Stimulated activated CD8-positive, alpha-beta memory T cell treated with anti-CD3 and anti-CD28 coated beads, Interleukin-15, amount 100 ng/mL, for 48 hours (primary cell): ENCODE measurements at places on chromosomes 3 and 15.

DNA sequence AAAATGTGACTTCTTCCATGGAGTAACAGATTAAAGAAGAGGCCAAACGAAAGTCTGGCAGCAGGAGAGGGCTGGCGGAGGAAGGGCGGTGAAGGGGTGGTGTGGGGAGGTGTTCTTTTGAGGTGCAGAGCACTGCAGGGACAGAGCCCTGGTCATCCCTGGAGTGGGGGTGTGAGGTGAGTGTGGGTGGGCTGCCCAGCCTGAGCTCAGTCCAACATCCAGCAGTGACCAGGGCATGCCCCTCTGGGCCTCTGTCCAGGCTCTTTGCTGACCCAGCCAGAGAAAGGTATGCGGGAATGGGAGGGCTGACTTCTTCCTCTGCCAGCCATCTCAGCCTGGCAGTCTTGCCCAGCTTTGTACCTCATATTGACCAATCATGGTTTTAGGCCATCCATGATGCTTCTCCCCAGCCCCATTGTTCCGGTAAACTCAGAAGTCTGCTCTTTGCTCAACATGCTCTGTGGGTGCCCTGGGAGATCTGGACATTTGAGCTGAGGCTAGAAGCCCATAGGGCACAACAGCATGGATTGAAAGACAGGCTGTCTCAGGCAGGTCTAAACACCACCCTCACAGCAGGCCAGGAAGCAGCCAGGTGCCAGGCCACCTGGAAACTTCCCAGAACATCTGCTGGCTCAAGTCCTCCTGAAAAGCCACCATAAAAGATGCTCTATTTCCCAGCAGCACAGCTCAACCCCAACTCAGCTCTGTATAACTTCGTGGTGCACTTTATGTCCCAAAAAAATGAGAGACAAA, 25.9 kb upstream of the CXCR6 start:
- DNase-seq: no peak

DNA sequence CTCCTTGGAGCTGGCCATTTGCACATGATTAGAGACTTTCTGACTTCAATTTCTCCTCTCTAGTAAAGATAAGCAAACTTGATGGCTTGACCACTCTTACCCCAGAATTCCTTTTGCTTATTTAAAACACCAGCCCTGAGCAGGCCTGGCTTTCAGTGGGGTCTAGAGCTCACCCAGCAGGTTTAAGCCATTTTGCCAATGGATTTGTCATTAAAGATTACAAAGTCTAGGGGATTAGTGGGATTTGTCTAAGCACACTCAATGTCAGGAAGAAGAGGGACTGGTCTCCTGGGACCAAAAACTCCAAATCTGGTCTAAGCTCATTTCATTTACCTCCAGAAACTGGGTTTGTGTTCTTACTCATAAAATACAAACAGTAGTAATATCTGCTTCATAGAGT, 57.3 kb upstream of the SNTN start:
- DNase-seq: no peak

DNA sequence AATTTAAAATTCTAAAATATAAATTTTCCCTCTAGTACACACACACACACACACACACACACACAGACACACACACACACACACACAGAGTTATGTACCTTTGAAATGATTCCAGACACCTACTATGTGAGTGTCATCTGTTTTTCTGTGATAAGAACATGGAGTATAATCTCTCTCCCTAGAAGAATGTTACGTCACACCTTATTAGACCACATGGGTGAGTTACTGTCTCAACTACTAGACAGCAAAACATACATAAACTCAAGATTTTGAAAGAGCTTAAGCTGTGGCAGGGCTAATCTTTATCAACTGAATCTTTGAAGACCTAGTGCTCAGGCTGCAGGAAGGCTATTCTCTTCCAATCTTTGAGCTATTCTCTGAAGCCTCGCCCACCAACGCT, 385.9 kb upstream of the BCHE start:
- DNase-seq: no peak

DNA sequence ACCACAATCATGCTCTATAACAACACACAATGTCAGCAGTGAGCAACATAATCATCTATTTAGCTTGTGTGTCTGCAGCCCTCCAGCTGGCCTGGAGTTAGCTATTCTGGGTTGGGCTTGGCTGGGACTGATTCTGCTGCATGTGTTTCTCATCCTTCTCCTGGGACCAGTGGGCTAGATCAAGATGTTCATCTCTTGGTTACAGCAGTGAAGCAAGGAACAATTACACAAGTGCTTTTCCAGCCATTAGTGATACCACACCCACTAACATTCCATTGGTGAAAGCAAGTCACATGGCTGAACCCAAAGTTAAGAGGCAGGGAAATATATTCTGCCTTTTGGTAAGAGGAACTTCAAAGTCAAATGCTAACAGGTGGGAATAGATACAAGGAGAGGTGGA, 14.6 kb downstream of the NUDT16 start:
- DNase-seq: no peak

- DNase-seq: no peak
Measured at GRCh38 chr3:44506961-44507360, 29.5 kb upstream of the ZNF445 start.

- DNase-seq: no peak
Measured at GRCh38 chr3:3927198-3927597, 128.0 kb downstream of the LRRN1 start.

GRCh38 chr3:52469001-52469400, 13.6 kb downstream of the NISCH start:
- DNase-seq: no peak

DNA sequence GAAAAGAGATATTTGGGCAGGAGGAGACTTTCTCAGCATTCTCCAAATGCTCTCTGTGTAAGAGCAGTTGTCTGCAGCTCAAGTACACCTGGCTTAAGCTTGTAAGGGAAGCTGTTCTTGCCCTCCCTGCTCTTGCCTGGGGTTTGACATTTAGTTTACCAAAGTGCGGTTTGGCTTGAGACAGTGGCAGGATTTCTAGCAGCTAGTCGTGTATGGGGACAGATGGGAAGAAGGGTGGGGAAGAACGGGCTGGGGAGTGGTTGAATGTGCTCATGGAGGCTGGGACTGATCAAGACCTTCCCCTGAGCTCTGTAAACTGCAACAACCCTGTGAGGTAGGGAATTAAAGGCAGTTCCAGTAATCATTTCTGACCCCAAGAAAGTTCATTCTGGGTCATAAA, 39.8 kb downstream of the SQOR start:
- no peak for DNase-seq

DNA sequence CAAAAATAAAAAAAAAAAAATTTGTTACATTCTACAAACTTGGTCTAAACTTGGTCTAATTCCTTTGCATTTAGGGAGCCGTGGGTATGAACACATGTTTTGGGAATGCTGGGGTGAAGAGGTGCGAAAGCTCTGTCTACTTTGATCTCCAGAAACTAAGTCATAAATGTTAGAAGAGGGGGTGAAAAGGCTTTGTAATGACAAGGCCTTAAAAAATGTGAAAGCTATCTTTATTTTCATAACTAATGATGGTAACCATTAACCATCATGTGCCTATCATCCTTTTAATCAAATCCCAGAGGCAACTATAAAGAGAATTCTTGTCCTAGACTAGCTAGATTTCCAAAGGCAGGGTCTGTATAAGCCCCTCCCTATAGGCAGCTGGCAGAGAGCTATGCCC, 60.9 kb downstream of the PRICKLE2 start:
- DNase-seq: no peak

DNA sequence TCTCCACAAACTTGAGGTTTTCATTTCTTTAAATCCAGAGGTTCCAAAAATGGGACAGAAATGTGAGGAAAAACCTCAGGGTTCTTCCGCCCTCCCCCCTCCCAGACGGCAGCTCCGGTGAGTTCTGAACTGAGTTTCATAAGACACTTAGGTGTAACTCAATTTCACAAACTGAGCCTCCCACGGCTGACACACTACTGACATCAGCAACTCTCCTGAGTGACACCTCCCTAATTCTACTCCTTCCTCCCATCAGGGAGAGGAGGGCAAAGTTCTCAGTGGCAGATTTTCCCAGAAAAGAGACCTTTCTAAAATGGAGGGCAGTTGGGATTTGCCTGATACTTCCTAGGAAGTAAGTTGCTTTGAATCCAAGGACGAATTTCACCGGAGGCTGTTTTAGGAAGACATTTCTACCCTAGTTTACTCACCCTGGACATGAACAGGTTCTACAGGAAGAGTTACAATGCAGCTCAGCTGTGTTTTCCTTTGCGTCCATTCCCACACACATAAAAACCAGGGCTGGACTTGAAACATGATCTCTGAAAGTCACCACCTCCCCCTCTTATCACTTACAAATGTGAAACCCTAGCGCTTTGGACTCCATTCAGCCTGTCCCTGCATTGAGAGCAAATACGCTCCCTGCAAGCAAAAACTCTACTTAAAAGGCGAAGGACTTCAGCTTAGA, 78.1 kb upstream of the LMOD3 start:
- DNase-seq: no peak

DNA sequence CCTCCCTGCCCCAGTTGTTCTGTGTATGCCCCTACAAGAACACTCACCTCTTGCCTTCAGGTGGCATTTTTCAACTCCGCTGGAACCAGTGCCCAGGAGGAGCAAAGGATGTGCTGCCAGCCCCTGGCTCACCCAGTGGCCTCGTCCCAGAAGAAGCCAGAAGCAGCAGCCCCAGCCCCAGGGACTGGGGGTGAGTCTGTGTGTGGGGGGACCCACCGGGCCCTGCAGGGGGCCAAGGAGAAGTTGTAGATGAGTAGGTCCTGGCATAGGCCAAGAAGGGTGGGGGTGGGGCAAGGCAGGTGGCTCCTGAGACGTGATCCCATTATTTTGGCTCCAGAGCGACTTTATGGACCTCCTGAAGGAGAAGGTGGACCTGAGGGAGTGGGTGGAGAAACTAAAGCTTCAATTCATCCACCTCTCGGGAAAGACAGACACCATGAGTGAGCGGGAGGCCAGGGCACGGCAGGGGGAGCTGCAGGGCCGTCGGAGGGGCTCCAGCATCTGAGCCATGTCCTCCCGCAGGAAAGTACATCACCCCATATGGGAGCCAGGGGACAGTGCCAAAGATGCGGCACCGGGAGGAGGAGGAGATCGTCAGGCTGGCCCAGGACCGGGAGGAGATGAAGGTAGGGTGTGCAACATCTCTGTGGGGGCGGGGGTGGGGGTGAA, 29.3 kb downstream of the NGRN start:
- DNase-seq: no peak

- no peak for DNase-seq
Measured at GRCh38 chr3:110062716-110063115, 725.4 kb upstream of the DPPA4 start.

DNA sequence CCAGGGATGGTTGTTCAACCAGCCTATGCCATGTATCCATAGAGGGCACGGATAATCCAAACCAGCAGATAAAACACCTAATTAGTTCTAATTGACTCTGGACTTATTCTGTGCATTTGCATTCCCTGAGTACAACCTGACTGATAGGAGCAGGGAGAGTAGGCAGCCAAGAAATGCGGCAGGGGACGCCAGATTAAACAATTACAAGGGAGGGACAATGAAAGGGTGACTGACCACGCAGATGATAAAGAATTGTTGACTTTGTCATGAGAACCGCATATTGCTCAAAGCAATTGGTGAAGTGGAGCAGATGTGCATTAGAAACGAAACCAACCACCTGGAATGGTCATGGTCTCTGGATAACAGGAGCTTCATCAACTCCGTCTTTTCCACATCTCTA, 369.1 kb upstream of the FRG2C start:
- no peak for DNase-seq

- DNase-seq: no peak
Measured at GRCh38 chr3:72196377-72196929, 411.5 kb upstream of the PROK2 start.

- DNase-seq: no peak
Measured at GRCh38 chr3:130950124-130950523, 56.2 kb downstream of the ATP2C1 start.

DNA sequence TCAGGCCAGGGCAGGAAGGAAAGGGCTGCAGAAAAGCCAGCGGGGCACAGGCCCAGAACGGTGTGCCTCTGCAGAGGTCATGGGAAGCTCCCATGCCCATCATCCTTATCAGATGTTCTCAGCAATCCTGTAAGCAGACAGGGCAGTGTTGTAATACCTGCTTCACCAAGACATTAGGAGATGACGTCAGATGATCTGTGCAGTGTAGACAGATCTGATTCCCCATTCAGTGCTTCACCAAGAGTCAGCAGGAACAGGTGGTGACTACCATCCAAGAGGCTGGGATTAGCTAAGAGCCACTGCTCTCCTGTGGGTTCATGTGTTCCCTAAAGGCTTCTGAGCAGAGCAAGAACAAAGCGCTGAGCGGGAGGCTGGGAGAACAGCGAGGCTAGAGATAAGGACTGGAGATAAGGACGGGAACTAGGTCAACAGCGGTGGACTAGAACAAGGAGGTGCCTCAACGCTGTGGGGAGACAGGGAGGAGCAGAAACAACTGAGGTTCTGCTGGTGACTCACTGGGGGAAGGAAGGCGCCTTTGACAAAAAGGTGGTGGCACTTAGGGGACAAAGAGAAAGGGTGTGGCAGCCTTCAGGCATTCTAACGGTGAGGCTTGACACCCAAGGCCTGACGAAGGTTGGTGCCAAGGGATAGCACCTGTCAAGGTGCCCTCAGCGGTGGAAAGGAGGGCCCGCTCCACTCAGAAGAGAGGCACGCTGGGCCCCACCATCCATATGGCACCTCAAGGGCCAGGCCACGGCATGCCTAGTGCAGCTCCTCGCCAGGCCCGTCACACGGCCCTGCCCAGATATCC, 28.4 kb downstream of the CCDC12 start:
- DNase-seq: peak; percentile 43

GRCh38 chr3:127204841-127205582, 12.1 kb downstream of the PRR23E start:
- DNase-seq: no peak

DNA sequence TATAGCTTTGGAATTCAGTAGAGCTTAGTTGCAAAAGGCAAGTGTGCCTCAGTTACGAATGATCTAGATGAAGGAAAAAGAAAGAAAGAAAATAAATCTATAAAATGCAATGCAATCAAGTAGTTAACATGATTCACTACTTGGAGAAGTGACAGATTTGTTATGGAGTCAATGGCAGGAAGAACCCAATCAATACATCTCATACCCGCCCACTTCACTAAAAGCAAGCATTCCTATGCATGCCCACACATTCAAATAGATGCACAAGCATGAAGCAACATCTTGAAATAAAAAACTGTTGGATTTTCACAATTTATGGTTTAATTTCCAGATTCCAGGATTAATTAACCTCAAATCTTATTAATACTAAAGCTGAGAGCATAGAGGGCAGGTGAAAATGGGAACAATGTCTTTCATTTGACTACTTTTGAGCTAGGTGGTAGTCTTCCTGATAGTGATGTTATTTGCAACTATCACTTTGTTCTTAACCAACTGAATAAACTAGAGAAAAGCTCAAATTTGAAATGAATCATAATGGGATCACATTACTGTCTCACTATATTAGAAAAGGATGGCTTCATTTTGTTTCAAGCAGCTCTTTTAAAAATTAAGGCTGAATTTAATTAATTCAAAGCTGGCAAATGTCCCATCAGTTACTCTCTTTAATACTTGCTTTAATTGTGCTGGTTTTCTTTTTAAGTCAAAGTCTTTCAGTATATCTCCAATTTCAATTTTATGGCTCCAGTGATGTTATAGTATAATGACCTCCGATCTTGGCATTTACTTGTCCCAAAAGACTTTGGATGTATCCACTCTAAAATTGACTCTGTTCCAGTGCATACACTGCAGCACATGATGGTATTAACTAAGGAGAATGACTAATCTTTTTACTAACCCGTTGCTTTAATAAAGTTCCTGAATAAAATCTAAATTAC, 46.7 kb upstream of the CCDC50 start:
- DNase-seq: no peak

- DNase-seq: no peak
Measured at GRCh38 chr3:51257870-51258269, 127.2 kb upstream of the MANF start.

- no peak for DNase-seq
Measured at GRCh38 chr3:64809086-64809485, 121.3 kb upstream of the ADAMTS9 start.

- no peak for DNase-seq
Measured at GRCh38 chr3:159191447-159191846, 389.6 kb downstream of the MFSD1 start.
